NCI-H2029 (cell line): ENCODE measurements at places on chromosomes 4 and X.

DNA sequence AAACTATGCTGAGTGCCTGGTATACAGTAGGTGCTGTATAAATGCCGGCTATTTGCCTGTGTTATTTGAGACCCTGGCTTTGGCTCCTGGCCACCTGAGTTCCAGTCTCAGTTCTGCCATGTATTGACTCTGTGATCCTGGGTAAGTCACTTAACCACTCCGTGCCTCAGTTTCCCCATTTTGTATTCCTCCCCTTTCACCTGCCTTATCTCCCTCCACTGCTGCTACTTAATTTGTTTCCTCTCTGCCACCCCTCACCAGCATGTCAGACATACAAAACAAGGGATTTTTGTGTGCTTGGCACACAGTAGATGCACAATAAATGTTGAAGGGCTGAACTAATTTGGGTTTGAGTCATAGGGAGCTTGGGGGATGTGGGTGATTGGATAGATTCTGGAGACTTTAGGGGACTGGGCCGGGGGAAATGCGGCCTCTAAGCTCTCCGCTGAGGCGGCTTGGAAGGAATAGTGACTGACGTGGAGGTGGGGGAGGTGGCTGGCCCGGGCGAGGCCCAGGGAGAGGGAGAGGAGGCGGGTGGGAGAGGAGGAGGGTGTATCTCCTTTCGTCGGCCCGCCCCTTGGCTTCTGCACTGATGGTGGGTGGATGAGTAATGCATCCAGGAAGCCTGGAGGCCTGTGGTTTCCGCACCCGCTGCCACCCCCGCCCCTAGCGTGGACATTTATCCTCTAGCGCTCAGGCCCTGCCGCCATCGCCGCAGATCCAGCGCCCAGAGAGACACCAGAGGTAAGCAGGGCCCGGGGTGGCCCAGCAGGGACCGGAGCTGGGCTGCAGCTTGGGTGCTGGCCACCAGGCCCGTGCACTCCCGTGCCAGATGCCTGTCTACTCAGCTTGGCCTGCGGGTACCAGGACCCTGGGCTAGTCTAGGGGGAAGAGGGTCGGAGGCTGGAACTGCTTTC, at the start of gene TIMP1:
TIMP1 (plus strand) TSS at position 706 of the 917 bp plus-strand sequence. CDS start 980 bp downstream, outside the sequence.
- DNase-seq = peak; percentile 86

DNA sequence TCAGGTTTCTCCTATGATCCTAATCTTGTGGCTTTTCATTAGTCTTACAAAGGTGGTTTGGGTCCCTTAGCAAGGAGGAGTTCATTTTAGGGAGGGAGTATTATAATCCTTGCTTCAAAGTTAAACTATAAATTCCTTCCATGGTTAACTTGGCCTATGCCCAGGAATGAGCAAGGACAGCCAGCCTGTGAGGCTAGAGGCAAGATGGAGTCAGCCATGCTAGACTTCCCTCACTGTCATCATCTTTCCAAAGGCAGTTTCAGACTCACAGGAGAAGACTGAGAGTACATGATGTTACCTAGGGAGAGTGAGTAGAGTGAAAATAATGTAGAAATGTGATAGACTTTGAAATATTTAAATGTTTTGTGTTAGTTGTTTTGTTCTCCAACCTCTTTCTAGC, 192.3 kb downstream of the GPAT3 start:
- DNase-seq = no peak

- no peak for DNase-seq
Measured at GRCh38 chr4:134382478-134383227, 181.1 kb upstream of the PABPC4L start.

DNA sequence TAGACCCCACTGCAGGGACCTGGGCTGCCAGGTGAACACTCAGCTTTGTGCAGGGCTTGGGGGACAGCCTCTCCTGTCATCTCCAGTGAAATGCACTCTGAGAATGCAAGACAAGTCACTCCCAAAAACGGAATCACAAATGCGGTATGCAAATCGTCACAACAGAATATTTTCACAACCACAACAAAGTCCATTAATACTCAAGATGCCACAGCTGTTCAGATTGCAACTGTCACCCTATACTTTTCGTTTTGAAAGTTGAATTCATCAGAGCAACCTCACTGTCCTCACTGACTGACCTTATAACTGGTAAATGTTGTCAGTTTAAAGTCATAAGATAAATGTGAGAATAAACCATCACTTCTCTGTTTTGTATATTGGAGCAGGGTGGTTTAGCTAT, 16.6 kb downstream of the JAKMIP1 start:
- DNase-seq = no peak

DNA sequence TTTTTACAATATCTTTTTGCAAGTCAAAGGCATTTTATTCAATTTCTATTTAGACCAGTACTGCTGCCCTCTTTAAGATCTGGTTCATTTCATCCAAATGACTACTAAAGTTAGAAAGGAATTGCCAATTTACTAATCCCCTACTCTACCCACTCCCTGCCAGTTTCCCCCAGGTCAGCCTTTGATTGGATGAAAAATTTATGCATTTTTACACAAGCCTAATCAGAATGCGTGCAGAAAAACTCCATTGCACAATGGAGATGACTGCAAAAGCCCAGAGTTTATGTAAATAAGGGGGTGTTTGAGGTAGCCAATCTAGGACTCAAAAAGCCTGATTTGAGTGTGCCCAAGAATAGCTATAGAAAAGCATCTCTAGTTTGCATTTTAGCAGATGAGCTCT, 310.6 kb downstream of the PABPC4L start:
- no peak for DNase-seq

DNA sequence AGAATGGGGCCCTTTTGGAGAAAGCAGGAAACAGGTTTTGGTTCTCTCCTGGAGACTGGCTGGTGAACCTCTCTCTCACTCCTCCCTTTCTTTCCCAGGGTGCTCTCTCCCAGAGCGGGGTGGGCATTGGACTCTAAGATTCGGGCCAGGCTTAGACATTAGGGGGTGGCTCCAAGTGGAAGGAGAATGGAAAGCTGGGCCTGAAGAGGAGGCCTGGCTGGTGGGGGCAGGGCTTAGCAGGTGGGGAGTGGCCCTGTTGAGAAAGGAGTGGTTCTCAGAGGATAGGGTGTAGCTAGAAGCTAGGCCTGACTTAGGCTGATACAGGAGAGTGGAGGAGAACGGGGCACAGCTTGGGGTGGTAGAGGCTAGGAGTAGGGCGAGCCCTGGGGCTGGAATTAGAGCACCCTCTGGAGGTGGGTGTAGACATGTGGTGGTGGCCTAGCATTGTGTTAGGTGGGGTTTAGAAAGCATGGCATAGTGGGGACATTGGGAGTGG, 5.7 kb downstream of the PLP2 start:
- DNase-seq = no peak

DNA sequence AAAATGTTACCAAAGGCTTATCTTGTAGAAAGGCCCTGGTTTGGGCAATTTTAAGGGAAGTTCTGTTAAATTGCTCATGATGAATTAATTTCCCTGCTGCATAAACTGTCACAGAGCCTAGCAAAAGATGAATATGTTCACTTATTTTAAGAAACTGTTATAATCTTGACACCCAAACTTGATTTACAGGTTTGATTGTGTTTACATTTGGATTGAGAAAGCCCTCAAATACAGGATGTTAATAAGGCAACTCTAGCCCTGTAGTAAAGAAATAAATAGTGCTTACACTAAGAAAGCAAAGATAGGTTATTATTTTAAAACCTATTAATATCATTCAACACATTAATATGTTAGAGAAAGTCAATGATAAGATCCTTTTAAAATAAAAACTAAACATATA, 18.3 kb downstream of the GYG2 start:
- DNase-seq = no peak

DNA sequence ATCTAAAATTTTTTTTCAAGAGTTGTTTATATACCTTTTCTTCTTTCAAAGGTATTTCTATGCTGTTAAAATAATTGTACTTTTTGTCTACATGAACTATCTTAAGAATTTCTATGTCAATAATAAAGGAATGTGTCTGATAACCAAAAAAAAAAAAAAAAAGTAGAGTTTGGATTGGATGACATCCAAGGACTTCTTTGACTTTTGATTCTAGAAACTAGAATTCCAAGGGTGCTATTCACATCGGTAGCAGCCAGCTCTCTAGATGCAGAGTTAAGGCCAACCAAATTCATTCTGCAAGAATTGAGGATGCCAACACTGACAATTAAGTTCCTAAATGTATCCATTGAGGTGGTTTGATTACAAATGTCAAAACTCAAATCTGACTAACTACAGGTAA, 42.0 kb upstream of the PRKG2 start:
- no peak for DNase-seq

DNA sequence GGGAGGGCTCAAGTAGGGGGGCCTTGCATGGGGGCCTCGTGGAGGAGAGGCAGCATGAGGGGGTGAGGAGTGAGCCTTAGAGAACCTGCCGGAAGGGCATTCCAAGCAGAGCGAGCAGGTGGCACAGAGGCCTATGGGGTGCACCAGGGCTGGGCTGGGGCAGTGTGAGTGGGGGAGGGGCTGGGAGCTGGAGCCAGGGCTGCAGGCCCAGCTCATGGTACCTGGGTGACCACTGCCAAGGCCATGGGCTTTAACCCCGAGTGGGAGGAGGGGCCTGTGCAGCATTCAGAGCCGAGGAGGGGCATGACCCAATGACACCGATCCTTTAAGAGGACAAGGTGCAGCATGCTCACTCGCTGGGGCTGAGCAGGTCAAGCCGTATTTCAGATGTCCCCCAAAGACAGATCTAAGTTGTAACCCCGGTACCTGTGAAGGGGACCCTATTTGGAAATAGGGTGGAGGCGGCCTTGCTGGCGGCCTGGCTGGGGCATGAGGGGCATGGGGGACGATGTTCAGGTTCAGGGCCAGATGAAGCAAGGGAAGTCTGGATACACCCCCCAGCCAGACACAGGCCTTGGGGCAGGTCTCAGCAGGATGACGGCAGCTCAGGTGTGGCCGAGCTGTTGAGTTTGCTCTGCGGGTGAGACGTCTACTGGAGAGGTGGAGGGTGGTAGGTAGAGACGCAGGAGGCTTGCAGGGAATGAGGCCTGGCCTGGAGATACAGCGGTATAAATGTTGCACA, 137.0 kb downstream of the CPZ start:
- no peak for DNase-seq

- no peak for DNase-seq
Measured at GRCh38 chrX:152903589-152903988, 5.7 kb downstream of the ZNF185 start.

- no peak for DNase-seq
Measured at GRCh38 chr4:79298484-79298883, 27.4 kb downstream of the NAA11 start.

- peak; percentile 47 for DNase-seq
Measured at GRCh38 chr4:137794764-137795254, 262.5 kb upstream of the PCDH18 start.

- no peak for DNase-seq
Measured at GRCh38 chr4:48307528-48307927, 33.8 kb upstream of the SLAIN2 start.

- DNase-seq = no peak
Measured at GRCh38 chrX:34365471-34365870, 233.4 kb upstream of the FAM47A start.

- no peak for DNase-seq
Measured at GRCh38 chrX:10496345-10496965, 123.9 kb downstream of the MID1 start.

GRCh38 chr4:168264903-168265302, 53.6 kb downstream of the DDX60 start:
- DNase-seq = peak; percentile 93

DNA sequence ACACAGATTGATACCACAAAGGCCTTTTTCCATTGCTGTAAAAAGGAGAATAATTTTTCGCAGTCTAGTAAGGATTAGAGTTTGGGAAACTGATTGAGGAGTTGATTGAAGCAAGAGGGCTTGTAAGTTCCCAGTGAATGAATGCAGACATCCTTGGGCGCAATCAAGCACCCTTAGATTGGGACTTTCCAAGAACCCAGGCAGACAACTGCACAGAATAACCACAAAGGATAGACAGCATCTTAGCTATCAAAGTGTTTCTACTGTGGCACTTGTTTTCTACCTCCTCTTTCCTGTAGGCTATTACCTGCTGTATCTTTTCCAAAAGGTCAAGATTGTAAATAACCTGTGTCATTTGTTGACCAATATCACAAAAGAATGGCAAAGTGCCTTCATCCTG, 2.6 kb downstream of the COX18 start:
- DNase-seq = no peak

- no peak for DNase-seq
Measured at GRCh38 chr4:126241634-126242033, 926.9 kb downstream of the FAT4 start.

DNA sequence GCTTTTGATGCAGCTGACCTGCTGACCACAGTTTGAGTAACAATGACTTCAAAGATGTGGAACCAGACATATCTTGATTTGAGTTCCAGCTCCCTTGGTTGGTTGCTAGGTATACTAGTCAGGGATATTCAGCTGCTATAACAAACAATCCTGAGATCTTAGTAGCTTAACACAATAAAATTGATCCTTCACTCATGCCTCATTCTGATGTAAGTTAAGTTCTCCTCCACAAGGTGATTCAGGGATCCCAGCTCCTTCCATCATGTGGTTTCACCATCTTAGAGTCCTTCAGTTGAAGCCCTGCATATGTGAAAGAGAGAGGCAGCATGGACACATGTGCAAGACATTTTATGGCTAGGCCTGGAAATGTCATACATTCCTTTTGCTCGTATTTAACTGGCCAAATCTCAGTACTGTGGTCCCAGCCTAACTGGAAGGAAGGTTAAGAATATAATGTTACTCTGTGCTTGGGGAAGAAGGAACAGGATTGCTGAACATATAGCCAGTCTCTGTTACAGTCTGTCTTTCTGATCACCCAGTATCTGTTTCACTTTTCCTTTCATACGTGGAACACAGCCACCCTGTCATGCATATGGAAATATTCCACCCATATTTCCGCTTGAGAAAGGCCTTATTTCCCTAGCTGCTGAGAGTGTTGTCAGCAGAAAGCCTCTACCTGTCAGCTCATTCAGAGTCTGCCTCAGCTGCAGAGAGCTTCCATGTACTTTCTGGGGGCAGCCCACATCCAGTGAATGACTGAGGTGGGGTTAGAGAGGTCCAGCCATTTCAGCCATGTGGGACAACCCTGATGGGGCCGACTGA, 7.1 kb downstream of the SMIM9 start:
- no peak for DNase-seq

- no peak for DNase-seq
Measured at GRCh38 chrX:102154900-102155805, 624 bp downstream of the BEX5 start.

- DNase-seq = no peak
Measured at GRCh38 chr4:99647071-99647470, 10.6 kb downstream of the C4orf54 start.

DNA sequence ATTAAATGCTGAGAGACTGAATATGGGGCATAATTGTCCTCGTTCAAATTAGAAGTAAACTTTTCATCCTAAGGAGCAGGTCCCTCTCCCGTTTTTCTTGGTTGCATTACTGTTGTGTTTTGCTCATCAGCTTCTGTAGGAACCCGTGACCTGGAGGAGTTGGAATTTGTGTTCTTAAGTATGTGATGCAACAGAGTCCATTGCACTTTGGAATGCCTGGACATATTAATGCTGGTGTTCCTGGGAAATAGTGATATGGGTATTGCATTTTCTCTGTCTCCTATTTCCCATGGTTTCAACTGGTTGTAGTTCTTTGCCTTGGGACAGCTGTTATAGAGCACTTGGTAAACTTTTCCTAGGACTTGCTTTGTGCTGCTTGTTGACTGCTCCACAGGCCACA, 417.8 kb upstream of the LCORL start:
- DNase-seq = no peak

GRCh38 chr4:120314969-120315368, 248.3 kb upstream of the MAD2L1 start:
- no peak for DNase-seq

- DNase-seq = no peak
Measured at GRCh38 chrX:12949927-12950656, 24.8 kb upstream of the TMSB4X start.

GRCh38 chr4:144902614-144903013, 195.4 kb downstream of the ANAPC10 start:
- DNase-seq = no peak

GRCh38 chr4:138299881-138300280, 57.7 kb upstream of the SLC7A11 start:
- DNase-seq = no peak
